Activated CD8-positive, alpha-beta memory T cell treated with anti-CD3 and anti-CD28 coated beads for 24 hours (primary cell): ENCODE measurements at places on chromosomes 16 and 17.
A peak's percentile ranks its signal among the peaks of the same experiment; 100 is the strongest.

GRCh38 chr16:89717688-89718505, 2.8 kb downstream of the VPS9D1 start:
- no peak for DNase-seq

DNA sequence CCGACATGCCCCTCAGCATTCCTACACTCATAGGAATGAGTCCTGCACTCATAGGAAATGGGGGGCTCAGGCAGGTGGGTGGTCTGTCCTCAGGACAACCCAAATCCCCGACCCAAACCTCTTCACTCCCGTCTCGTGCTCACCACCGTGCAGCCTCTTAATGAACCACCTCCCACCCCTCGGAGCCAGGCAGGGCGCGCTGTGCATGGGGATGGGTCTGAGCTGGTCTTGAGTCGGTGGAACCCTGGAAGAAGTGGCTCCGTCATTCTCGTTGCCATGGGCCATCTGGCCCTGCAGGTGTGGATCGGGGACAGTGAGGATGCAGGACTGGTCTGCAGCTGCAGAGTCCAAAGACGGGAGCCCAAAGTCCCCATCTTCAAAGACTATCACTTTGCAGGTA, 6.4 kb upstream of the RAB40B start:
- DNase-seq: no peak

DNA sequence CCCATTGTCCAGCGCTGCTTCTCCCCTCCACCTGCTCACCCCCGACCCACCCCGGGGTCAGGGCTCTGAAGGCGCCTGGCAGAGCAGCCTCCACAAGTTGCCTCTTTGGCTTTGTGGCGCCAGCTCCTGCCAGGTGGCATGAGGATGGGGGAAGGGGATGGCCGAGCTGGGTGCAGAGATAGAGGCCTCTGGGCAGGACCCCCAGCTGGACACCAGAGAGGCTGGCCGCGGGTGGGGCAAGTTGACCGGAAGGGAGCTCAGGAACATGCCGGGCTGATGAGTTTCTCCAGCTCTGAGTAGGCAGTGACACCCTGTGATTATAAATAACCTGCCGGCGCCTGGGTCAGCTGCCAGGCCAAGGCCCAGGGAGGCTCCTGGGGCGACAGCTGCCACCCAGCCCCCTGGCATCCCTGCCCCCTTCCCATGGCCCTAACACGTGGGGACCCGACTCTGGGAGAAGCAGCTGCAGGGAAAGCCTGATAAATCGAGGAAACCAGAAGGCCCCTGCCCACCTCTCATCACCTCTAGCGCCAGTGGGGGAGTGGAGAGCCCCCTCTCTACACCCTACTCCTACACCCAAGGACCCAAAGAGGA, 729 bp downstream of the P2RX5 start:
- peak; percentile 67 for DNase-seq

DNA sequence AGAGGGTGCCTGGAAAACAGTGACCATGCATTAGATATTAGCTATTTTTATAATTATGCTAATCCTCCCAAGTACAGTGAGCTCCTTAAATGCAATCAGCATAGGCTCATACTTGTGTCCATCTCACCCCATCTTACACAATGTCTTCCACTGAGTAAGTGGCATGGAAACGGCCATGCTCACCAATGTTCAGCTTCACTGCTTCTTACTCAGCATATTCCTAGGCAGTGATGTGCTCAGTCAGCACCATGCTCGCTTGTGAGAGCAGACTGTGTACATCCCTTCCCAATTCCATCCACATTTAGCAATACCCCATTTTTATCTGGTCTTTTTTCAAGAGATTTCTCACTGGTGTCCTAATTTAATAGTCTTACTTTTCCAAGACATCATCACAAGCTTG, 454.8 kb upstream of the SOX9 start:
- DNase-seq: no peak

DNA sequence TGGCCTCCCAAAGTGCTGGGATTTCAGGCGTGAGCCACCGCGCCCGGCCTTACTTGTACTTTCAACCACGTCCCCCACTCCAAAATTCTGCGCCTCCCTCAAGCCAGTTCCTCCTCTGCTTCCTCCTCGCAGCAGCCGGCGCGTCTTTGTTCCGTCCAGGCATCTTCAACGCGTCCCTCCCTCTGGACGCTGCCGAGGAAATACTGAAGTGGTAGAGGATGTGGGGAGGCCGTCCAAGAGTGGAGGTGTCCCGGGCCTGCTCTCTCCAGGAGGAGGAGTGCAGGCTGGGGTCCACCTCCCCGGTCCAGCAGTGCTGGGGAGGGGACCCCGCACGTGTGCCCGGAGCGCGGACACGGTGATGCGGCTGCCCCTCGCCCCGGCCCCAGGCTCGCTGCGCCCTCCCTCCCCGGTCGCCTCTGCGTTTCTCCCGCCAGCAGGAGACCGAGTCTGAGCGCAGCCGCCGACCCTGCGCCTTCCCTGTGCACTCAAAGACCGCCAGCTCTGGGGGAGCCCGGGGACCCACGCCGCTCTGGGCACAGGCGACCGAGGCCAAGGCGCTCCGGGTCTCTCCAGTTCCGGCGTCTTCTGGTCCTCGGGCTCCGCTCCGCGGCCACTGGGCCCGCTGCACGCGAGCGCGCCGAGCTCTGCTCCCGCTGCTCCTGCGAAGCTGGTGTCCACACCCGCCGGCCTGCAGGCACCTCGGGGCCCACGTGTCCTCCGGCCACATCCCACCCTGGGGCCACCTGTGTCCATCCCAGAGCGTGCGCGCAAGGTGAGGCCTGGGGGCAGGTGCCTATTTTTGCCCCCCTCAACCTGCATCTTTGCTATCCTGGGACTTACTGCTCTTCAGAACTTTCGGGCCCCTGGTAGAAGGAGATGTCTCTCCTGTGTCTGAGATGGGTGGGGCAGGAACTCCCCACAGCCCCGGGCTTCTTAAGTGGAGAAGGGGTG, 31.7 kb downstream of the OSBPL7 start:
- peak; percentile 82 for DNase-seq

DNA sequence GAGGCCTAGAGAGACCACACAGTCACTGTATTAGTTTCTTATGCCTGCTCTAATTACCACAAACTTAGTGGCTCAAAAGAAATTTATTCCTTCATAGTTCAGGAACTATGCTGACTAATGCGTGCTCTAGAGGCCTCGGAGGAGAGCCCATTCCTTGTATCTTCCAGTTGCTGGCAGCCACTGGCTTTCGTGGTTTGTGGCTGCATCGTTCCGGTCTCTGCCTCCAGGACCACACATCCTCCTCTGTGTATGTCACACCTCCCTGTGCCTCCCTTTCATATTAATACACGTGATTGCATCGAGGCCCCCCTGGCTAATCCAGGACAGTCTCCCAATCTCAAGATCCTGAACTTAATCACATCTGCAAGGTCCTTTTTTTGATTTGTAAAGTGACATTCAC, 16.9 kb upstream of the MYLK3 start:
- no peak for DNase-seq

GRCh38 chr16:68400083-68400923, 48.0 kb downstream of the SMPD3 start:
- no peak for DNase-seq

- DNase-seq: no peak
These were observed 36.8 kb upstream of the ZC3H18 start for GRCh38 chr16:88533381-88533917.

GRCh38 chr17:16878606-16879005, 93.3 kb downstream of the TNFRSF13B start:
- DNase-seq: peak; percentile 32

DNA sequence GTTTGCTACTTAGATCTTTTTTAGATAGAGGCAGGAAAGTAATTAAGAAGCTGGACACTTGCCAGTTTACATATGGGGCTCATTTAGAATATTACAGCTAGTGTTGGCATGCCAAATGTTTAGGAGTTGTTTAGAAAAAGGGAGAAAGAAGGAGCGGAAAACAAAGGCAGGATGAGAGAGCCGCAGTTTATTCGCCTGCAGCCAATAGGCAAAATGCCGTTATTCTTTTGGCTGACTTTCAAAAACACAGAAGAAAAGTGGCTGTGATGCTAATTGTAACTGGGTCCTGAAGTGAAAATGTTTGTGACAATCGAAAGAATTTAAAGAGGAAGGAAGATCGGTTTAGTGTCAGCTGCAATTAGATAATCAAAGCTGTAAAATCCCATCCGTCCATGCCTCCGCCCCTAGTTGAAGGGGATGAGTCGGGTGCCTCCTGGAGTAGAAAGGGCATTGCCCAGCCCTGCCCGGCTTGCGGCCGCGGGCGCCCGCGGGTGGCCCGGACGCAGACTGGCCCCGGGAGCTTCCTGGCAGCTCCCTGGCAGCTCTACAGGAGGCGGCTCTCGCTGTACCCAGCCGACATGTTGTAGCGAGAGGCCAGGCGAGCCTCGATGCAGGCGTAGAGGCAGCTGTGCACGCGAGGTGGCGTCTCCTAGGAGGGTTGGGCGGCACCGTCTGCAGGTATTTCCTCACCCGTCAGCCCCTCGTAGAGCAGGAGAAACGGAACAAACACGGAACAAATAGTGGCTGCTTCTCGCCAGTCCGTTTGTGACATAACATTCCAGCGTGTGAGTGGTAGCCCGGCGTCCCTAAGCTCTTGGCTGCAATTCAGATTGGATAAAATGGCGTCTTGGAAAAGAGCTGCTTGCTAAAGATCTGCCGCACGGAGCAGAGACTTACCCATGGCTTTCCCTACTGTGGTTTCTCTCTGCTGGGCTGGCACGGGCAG, 82.2 kb downstream of the TNRC6C start:
- DNase-seq: peak; percentile 65

- DNase-seq: peak; percentile 90
These were observed 7.4 kb upstream of the FLYWCH1 start for GRCh38 chr16:2904100-2904921.

DNA sequence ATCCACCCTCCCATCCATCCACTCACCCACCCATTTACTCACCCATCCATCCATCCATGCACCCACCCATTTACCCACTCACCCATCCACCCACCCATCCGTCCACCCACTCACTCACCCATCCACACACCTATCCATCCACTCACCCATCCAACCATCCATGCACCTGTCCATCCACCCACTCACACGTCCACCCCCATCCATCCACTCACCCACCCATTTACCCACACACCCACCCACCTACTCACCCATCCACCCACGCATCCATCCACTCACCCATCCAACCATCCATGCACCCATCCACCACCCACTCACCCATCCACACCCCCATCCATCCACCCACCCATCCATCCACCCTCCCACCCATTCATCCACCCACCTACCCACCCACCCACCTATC, 12.2 kb downstream of the SOX8 start:
- no peak for DNase-seq

DNA sequence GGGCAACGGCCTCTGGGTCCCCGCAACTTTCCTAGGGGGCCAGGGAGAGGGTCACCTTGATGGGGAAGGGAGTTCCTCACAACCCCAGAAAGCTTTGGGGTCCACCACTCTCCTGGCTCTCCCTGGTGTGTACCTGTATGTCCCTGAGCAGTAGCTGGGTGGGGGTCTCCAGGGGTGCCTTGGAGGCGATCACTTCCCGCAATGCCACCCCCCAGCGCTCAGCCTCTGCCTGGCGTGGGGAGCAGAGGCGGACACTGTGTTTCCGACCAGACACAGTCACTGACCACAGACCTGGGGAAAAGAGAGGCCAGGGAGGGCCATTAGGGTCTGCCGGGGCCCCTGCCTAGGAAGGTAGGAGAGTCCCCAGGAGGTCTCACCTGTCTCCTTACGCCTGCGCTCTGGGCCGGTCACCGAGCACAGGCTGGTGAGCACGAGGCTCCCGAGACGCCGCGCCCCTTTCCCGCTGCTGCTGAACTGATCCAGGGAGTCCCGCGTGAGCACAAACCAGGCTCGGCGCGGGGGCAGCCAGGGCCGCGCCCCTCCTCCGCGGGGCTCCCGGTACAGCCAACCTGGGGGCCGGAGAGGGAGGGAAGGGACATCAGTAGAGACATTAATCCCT, 3.4 kb downstream of the PLEKHH3 start:
- DNase-seq: no peak

DNA sequence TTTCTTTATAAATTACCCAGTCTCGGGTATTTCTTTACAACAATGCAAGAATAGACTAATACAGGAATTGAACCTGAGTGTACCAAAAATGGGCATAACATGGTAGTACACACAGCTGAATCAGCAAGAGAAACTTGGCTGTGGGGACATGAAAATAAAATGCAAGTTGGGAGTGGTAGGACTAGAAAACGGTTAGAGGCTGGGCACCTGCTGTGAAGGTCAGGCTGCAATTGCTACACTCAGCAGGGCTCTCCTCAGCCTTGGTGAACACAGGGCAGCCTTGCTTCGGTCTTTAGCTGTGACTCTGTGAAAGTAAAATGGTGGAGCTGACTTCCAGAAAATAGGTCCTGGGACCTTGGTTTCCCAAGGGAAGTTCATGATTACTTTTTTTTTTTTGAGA, 45.6 kb downstream of the CNGB1 start:
- no peak for DNase-seq

DNA sequence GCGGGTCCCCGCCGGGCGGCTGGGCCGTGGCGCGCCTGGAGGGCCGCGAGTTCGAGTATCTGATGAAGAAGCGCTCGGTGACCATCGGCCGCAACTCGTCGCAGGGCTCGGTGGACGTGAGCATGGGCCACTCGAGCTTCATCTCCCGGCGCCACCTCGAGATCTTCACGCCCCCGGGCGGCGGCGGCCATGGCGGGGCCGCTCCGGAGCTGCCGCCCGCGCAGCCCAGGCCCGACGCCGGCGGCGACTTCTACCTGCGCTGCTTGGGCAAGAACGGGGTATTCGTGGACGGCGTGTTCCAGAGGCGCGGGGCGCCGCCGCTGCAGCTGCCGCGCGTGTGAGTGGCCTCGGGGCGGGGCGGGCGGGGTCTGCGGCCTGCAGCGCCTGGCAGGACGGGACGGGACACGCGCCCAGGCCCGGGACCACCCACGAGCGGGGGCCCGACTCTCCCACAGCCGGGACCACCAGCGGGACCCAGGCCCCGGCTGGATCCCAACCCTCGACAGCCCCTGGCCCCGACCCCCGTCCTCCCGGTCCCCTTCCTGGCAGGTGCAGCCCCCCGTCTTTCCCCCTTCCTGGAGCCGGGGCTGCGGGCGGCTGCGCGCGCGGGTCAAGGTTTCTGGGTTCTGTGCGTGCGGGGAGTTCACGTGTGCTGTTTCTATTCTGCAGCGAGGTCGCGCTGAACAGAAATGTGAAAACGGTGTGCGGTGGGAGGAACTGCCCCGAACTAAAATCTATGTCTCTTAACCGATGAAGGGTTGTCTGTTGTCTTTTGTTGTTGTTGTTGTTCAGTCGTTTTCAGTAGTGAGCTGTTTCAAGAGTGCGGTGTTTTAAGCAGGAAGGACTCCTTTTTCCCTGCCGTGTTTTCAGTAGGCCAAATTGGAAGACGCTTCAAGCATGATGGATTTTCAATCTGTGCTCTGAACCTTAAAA, 705 bp downstream of the FOXK2 start:
- peak; percentile 74 for DNase-seq

- DNase-seq: no peak
These were observed 7.6 kb upstream of the C17orf107 start for GRCh38 chr17:4891411-4892410.

GRCh38 chr17:48237456-48237855, 129.9 kb downstream of the SNX11 start:
- no peak for DNase-seq

DNA sequence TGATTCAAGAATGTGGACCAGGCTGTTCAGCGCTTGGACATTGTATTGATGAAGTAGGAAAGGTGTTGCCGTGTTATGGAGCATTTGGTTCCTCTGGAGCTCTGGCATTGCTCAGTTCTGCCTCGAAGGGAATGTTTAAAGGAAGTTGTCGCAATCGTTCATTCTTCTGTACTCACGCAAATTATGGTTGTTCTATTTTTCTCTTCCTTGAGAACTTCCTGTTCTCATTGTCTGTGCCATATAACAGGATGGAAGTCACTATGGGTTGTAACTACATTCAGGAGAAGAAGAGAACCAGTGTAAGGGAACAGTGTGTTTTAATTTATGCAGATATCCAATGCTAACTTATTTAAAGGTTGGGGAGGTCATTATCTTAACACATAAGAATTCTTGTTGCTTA, 13.0 kb downstream of the PCTP start:
- DNase-seq: no peak
